ENCODE measurements at places on chromosomes 1 and 21. TPM values are rescaled to one million over a fixed set of nuclear protein-coding genes. Genes with fewer than 3 reads are reported as not detected.

Gene CELA3A
- total RNA-seq: not detected

Gene DNAJC28
- total RNA-seq: 1.1 TPM

Gene SPRR2A
- not detected for total RNA-seq

Gene S1PR1
- 25.2 TPM for total RNA-seq

Gene ARHGAP30
- total RNA-seq: 2.6 TPM

Gene CLDN17
- not detected for total RNA-seq

Gene OR10Z1
- not detected for total RNA-seq

Gene PLA2G2D
- total RNA-seq: not detected

Gene GIPC2
- 8.4 TPM for total RNA-seq

Gene INAVA
- total RNA-seq: 102 TPM

Gene RPE65
- not detected for total RNA-seq

Gene HCRTR1
- not detected for total RNA-seq

Gene RCAN1
- total RNA-seq: 85.7 TPM

Gene PIP5K1A
- total RNA-seq: 94.6 TPM

Gene HAO2
- not detected for total RNA-seq

Gene LCE3E
- not detected for total RNA-seq

Gene SLC6A9
- 1.5 TPM for total RNA-seq

Gene UHMK1
- 80.6 TPM for total RNA-seq

Gene NOS1AP
- 8.8 TPM for total RNA-seq

Gene DNAI4
- total RNA-seq: 9.5 TPM

Gene CTH
- 0.89 TPM for total RNA-seq

Gene MIXL1
- not detected for total RNA-seq

Gene ARMH1
- 3.7 TPM for total RNA-seq

Gene DNASE2B
- not detected for total RNA-seq

Gene POLR3GL
- 165 TPM for total RNA-seq

Gene TCHHL1
- not detected for total RNA-seq

Gene PGBD5
- under 0.01 TPM for total RNA-seq

Gene ITGB3BP
- 36.9 TPM for total RNA-seq

Gene GOLT1A
- 1.8 TPM for total RNA-seq

Gene SAMD11
- 4.6 TPM for total RNA-seq

Gene PDE4B
- total RNA-seq: 34.3 TPM

Gene KCNJ6
- total RNA-seq: not detected

Gene AMY1B
- total RNA-seq: 0.45 TPM

Gene TSACC
- not detected for total RNA-seq

Gene NLRP3
- under 0.01 TPM for total RNA-seq

Gene TDRD5
- 2.0 TPM for total RNA-seq

Gene MRPL24
- 40.8 TPM for total RNA-seq

Gene CD1E
- total RNA-seq: not detected

Gene ACKR1
- total RNA-seq: 19.8 TPM

Gene TLCD4
- total RNA-seq: 2.6 TPM

Gene ZNF687
- 56.7 TPM for total RNA-seq

Gene PLEKHA6
- 97.9 TPM for total RNA-seq

Gene AIM2
- total RNA-seq: not detected

Gene TTLL7
- 50.8 TPM for total RNA-seq

Gene ELAPOR1
- total RNA-seq: 81.7 TPM

Gene CYP2J2
- 13.6 TPM for total RNA-seq

Gene SLC37A1
- 23.9 TPM for total RNA-seq

Gene GUCA2B
- not detected for total RNA-seq

Gene KCNA2
- under 0.01 TPM for total RNA-seq

Gene C4BPA
- 24.6 TPM for total RNA-seq

Gene GFI1
- total RNA-seq: 1.2 TPM

Gene FALEC
- not detected for total RNA-seq

Gene TM2D1
- total RNA-seq: 184 TPM

Gene OR2G6
- total RNA-seq: not detected

Gene GPR3
- 0.18 TPM for total RNA-seq

Gene NHLH1
- not detected for total RNA-seq

Gene KRTAP12-1
- total RNA-seq: not detected

Gene LYPD8
- not detected for total RNA-seq

All from stomach (tissue), 19 donors.